ENCODE measurements at places on chromosomes 16 and 17. TPM values are rescaled to one million over a fixed set of nuclear protein-coding genes. Genes with fewer than 3 reads are reported as not detected.

TERB1 gene
- not detected for total RNA-seq

CCT6B gene
- total RNA-seq: 1.8 TPM

ZNF232 gene
- 4.4 TPM for total RNA-seq

TNFRSF13B gene
- not detected for total RNA-seq

DNAH17 gene
- 0.05 TPM for total RNA-seq

BRIP1 gene
- 4.6 TPM for total RNA-seq

MAP2K4 gene
- total RNA-seq: 21.9 TPM

NKD1 gene
- under 0.01 TPM for total RNA-seq

PSME3IP1 gene
- total RNA-seq: 52.3 TPM

HBA1 gene
- total RNA-seq: not detected

Measured in glomerular endothelial cell (primary cell).